ENCODE measurements at places on chromosomes 11 and 22.

DNA sequence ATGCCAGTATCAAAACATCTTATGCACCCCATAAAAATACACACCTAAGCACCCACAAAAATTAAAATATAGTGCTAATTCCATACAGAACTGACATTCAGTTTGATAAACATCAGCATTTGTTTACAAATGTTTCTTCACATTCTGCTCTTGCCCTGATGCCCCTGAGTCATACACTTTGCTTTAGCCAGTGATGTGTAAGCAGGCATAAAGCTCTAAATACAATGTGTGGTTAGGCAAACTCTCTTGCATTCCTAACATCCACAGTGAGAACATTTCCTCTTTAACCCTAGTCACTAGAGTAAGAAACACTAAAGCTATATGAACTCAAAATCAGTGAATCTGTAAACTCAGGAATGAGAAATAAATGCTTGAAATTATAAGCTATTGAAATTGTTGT, 1060.7 kb downstream of the FAM181B start:
- DNase-seq: no peak

DNA sequence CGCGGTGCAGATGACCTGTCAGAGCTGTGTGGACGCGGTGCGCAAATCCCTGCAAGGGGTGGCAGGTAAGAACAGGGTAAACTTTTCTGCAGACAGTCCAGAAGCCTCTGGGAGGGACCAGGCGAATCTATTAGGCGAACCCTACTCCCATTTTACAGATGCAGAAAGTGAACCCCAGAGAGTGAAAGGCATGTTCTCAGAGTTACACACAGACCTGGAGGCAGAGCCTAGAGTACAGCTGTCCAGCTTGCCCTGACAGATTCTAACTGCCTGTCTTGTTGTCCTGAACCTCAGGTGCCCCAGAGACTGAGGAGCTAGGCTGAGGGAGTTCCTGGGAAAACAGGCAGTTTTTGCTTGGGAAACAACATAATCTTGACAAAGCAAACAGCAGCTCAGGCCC, 665 bp downstream of the CCS start:
- DNase-seq: no peak

- DNase-seq: no peak
These were observed 30.8 kb upstream of the RAG2 start for GRCh38 chr11:36628765-36629244.

GRCh38 chr11:47668665-47669064, 26.3 kb upstream of the MTCH2 start:
- DNase-seq: no peak

- no peak for DNase-seq
These were observed 82.5 kb downstream of the ZNF280B start for GRCh38 chr22:22425783-22426624.

DNA sequence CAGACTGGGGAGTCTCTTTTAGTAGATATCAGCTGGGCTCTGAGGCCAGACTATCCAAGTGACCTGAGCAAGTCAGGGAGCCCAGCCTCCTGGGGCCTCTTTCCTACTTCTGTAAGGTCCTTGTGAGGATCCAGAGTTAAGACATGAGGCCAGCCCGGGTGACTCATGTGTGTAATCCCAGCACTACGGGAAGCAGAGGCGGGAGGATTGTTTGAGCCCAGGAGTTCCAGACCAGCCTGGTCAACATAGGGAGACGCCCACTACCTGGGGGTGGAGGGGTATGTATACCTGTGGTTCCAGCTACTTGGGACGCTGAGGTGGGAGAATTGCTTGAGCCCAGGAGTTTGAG, 36.9 kb upstream of the POLA2 start:
- no peak for DNase-seq

- DNase-seq: no peak
These were observed 33.8 kb downstream of the ZC3H7B start for GRCh38 chr22:41334951-41335635.

DNA sequence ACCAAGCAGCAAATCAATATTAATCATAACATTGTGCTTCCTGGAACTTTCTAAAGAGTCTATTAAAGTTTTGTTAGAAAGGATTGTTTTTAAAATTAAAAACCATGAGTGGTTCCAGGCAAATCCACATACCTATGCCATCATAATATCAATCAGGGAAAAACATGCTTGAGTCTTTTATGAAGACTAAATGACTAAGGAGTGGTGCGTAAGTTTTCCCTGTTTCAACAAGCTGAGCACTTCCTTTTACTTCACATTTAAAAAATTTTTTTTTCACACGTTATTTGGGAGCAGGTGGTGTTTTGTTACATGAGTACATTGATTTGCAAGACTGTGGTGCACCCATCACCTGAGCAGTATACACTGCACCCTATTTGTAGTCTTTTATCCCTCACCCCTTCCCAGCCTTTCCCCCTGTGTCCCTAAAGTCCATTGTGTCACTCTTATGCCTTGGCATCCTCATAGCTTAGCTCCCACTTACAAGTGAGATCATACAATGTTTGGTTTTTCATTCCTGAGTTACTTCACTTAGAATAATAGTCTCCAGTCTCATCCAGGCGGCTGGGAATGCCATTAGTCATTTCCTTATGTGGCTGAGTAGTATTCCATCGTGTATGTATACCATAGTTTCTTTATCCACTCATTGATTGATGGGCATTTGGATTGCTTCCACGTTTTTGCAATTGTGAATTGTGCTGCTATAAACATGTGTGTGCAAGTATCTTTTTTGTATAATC, 1190.3 kb upstream of the RAG2 start:
- DNase-seq: no peak

GRCh38 chr11:61955422-61956135, 5.4 kb downstream of the BEST1 start:
- no peak for DNase-seq

GRCh38 chr11:34366522-34366921, 8.7 kb upstream of the ABTB2 start:
- DNase-seq: no peak

- no peak for DNase-seq
These were observed 10.3 kb upstream of the RNF141 start for GRCh38 chr11:10551290-10551592.

- DNase-seq: no peak
These were observed 68.0 kb downstream of the USP47 start for GRCh38 chr11:11909727-11910126.

GRCh38 chr11:10608584-10608983, 40.1 kb upstream of the LYVE1 start:
- no peak for DNase-seq

DNA sequence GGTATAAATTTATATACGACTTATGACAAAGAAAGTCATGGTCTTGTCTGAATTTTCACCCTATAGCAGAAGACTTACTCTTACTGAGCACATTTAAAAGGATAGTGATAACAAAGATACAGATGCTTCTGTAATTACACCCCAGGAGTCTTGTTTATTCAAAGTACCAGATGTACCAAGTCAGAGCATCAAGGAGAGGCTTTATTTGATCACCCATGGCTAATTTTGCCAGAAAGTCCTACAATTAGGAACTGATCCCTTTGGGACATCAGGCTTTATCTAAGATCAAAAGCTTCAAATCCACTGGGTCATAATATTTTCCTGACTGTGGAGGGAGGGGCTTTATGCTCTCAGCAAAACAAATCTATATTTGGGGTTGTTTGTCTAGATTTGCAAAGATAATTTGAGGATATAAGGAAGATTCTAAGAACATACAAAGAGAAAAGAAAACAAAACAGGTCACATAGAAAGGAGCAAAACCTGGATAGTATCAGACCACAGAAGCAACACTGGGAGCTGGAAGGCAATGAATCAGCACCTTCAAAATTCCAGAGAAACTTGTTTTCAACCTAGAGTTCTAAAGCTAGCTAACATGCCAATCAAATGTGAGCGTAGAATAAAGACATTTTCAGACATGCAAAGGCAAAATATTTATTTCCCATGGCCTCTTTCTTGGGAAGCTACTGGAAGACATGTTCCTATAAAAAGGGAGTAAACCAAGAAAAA, 124.8 kb upstream of the CSNK2A3 start:
- no peak for DNase-seq

DNA sequence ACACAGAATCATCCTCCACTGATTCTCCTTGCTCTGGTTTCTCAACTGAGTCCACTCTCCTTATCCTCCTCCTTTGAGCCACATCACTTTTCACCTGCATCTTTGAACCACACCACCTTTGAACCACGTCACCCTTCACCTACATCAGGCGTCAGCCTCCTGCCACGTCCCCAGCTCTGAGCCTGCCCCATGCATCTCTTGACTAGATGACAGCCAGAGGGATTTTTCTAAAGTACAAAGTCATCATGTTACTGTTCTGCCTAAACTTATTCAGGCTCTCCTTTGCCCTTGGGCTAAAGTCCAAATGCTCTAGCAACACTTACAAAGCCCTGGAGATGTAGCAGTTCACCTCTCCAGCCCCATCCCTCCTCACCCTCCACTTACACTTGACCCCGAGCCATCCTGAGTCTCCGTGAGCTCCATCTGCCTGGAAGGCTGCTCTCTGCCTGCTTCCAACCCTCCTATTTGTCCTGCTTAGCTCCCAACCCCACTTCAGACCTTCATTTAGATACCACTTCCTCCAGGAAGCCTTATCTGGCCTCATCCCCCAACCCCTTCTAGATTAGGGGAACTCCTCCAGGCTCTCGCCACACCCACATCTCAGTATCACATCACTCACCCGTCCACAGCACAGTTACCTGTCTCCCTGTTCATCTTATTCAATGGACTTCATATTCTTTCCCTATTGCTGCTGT, 3.7 kb upstream of the MS4A10 start:
- no peak for DNase-seq

GRCh38 chr11:87484566-87484965, 446.8 kb downstream of the TMEM135 start:
- no peak for DNase-seq

- DNase-seq: no peak
These were observed 5.7 kb downstream of the ZP1 start for GRCh38 chr11:60872961-60873524.

DNA sequence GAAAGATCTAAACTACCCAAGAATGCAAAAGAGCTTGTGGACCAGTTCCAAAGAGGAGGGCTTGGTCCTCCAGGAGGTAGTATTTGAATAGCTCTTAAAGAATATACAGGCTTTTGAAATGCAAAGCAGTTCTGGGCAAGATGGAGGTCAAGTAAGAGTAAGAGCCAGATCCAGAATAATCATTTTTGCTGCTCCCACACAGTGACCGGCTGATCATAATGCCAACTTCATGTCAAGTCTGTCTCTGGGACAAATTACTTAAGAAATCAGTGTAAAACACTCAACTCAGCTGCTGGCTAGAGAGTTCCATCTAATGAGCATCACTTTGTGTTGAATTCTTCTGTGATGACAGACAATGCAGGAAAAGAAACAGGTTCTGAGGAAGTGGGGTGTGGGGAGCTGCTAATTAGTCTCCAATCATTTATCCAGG, 250.9 kb upstream of the NARS2 start:
- no peak for DNase-seq

Data from activated CD4-positive, alpha-beta T cell treated with anti-CD3 and anti-CD28 coated beads, Interleukin-2, Interleukin-4, amounts not matched to agents 100 ng/mL and 50 ng/mL, durations not matched to agents 16 hours and 8 hours (primary cell).